Sciatic nerve (tissue), 2 donors: ENCODE measurements at places on chromosomes 1 and 21.

GRCh38 chr21:42837421-42838211 lies 41.7 kb downstream of the WDR4 start:
- DNase-seq: peak; percentile 54

DNA sequence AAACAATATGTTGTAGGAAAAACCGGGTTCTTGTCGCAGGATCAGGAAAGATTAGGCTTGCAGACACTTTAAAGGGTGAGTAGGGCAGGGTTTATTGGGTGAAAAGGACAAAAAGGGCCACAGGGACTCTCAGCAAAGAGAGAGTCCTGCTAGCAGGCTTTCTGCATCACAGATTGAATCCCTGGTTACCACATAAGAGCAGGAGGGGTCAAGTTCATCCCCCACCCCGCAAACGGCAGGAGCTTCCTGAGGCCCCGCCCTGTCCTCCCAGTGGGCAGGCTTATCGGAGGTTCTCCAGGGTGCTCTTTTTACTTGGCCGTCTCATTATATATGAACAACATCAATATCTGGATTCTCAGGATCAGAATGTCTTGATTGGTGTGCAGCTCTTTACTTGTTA lies 47.7 kb downstream of the SYCP1 start:
- DNase-seq: no peak

DNA sequence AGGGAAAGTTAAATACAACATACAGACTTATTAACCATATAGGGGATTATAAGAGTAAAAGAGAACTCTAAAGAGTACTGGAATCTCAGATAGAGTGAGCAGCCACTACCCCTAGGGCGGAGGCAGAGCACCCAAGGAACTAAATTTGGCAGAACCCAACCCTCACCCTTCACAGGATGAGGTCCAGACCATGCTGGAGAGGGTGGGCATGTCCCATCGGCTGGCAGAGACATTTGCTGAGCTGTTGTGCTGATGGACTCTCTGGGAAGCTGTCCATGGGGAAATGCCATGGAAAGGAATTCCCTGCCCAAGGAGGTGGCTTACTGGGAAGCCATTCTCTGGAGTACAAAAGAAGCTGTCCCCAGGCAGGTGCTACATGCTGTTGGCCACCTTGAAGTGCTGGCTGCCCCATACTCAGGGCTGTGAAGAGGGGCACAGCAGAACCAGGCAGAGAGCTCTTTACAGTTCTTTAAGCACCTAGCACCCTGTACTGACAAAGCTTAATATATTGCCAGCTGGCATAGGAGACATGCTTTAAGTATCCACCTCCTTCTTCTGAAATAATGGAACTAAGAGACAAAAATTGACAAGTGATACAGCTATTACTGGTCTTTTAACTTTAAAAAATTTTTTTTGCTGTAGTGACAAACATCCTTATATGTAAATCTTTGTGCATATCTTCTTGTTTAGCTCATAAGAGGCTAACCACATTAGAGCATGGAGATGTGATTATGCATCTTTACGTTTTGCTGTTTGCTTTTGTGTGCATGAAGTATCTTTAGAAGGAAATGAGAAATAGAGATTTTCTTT lies 29.6 kb downstream of the TSNAX start:
- DNase-seq: no peak

- DNase-seq: no peak
Measured at GRCh38 chr1:210478820-210479219, 150.1 kb downstream of the HHAT start.

GRCh38 chr1:8351693-8352470 lies 34.0 kb downstream of the SLC45A1 start:
- no peak for DNase-seq

GRCh38 chr1:112402682-112403643 lies 6.9 kb downstream of the CTTNBP2NL start:
- no peak for DNase-seq

DNA sequence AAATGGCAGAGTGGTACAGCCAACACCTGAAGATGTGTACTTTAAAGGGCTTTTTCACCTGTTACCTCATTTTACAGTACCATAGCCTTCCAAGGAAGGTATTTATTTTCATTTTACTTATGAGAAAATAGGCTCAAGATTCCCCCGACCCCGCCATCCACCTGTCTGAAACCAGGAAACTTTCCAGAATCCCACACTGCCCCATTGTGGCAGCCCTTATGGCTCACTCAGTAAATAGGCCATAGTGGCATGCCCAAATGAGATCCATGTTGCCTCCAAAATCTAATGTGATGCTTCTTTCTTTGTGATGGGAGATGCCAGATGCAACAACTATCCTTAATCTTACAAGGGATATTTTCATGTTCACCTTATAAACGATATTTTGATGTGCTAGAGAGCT lies 97.8 kb downstream of the EBNA1BP2 start:
- DNase-seq: no peak

DNA sequence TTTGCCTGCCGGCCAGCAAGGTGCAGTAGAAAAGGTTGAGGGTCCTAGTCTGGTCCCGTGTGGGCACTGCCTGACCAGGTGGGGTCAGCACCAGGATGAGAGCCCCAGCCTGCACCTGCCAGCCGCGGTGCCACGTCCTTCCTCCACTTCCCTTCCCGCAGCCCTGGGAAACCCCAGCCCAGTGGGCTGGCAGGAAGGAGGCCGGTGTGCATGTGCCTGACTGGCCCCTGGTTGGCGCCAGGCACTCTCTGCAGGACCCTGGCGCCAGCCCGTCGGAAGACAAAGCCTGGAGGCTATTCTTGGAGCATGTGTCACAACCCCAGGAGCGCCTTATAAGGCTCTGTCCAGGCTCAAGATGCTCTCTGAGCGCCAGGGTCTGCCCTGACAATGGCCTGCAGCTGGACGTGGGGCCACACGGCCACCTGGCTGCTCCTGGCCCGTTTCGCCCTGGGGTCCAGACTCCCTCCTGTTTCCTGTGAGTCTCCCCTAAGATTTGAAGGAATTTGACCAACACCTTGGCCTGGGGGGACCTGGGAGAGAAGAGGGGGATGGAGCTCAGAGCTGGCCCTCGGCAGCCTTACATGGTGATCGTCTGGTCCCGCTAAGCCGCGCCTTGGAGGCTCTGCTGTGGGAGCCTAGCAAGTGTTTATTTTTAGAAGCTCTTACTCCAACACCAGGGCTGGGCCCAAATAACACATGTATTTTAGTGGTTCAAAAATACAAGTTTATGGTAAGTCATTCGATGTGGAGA lies 31.9 kb upstream of the POFUT2 start:
- peak; percentile 59 for DNase-seq

DNA sequence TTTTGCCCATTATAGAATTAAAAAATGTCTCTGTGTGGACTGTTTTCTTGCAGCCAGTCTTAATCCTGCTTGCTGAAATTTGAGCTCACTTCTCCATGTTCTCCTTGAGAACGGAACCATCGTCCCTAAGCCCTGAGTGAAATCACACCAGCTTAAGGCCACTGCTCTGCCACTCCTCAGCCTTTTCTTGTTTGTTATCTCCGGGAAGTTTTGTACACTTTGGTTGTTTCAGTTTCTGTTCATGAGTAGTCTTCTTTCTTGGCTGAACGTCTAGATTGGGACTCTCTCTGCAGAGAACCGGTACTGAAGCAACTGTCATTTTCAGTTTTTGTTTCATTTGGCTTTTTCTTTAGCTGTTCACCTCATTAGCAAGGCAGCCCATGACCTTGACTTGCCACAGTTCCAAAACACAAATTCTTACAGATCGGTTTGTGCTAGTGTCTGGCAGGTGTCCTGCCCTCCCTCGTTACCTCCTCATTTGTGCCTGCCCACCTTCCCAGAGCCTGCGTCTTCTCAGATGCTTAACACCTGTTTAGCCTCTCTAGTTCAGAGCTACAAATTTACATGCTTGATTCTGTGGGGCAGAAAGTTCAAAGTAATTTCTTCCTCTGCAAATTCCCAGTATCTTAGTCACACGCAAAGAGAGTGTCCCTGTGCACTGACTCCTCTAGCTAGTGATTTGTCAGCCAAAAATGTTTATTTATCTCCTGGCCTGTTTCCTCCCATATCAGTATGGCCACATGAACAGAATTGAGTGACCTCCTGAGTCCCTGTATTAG lies 12.4 kb downstream of the PSEN2 start:
- no peak for DNase-seq

GRCh38 chr1:34984435-34984792 lies 733 bp downstream of the TMEM35B start:
- DNase-seq: no peak

DNA sequence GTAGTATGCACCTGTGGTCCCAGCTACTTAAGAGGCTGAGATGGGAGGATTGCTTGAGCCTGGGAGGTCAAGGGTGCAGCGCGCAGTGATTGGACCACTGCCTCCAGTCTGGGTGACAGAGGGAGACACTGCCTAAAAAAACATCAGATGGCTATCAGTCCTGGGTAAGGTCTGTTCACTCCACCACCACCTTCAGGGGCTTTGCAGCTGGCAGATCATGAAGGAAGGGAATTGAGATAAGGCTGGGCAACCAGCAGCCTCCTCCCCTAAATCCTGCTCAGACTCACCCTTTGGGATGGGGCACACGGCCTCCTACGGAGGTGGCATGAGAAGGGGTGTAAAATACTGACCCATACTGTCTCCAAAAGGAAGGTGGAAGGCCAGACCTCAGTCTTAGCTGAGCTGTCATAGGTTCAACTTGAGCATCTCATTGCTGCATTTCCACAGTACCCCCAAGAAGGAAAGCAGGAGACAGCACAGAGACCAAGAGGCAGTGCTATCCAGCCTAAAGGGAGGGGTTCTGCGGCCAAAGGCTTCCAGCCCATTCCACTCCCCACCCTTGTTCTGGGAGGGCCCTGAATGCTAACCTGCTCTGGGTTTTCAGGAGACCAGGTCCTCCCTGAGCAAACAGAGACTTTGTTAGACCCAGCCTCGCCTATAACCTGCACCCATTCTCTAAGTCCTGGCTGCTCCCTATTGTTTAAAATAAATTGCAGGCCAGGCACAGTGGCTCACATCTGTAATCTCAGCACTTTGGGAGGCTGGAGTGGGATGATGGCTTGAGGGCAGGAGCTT lies 13.7 kb downstream of the SLC45A3 start:
- DNase-seq: no peak

DNA sequence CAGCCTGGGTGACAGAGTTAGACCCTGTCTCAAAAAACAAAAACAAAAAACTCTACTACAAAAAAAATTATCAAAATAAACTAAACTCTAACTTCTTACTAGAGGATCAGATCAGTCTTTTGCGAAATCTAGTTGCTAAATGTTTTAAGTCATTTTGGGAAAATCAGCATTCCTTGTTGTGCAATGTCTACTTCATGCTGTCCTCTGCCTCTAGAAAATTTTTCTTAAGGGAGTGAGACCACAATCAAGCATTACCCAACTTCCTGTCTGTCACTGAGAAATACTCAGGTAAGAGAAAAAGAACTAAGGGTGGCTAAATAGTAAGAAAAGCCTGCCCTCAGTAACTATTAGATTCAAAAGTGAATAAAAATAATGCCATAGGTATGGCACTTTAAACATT lies 67.2 kb upstream of the FOXD3 start:
- no peak for DNase-seq

DNA sequence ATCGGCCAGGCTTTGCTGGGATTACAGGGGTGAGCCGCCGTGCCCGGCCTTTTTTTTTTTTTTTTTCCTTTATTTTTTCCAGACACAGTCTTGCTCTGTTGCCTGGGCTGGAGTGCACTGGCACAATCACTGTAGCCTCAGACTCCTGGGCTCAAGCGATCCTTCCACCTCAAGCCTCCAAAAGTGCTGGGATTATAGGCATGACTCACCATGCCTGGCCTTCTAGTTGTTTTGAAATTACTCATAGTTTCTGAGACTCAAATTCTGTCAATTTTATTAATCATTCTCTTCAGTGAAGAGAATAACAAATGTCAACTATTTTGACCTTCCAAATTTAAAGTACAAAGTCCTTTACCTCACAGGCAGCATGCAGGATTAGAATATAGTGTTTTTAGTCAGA lies 374.5 kb downstream of the PLA2G4A start:
- no peak for DNase-seq

DNA sequence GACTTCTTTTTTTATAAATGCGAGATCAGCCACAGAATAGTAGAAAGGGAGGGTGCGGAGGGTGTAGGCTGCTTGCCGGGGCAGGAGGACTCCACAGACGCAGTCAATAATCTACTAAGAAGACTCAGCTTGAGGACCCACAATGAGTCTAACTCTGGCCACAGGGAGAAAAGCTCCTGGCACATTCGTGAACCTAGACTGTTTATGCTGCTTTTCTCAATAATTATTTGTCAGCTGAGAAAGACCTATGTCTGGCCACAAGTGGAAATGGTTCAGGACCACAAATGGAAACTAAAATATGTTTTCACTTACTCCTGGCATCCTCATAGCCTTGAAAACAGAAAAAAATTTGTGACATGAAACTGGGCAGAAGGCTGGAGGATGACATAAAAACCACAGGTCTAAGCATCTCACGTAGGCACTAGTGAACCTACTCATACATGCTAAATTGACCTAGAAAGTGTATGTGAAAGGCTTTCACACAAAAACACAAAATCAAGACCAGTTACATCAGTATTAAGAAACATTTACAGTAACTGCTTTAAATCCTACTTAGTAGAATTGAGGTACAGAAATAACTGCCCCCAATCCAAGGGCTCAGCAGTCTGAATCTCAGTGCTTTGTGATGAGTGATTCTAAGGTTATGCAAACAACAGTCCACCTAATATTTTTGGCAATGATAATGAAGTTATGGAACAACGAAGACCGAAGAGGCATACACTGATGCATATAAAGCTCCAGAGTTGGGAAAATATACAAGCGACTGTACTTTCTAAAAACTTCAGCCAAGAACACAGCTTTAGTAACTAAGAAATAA lies 159.5 kb downstream of the SLC45A1 start:
- no peak for DNase-seq

DNA sequence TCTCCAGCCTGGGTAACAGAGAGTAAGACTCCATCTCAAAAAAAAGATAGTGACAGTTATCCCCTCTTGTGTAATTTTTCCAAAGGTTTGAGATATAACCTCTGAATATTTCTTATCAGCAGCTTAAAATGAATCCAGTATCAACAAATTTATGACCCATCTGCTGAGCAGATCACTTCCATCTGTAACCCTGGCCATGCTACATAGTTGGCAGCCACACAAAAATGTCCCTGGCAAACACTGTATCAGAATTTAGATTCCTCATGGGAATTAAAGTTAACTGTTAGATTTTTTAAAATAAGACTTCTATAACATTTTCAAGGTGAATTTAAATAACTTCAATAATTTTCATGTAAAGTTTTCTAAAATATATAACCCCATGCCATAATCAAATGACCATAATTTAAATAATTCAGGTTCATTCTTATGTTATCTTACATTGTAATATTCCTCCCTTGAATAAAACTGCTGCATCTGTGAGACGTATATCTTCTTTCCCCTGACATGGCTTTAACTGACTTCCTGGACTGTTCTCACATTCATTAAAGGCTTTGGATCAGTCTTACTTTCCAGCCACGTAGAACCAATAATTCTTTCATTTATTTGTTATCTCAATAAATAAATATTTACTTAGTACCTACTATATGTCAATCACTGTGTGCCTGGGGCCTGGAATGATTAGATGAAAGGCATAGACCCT lies 5.3 kb upstream of the PRPF38B start:
- no peak for DNase-seq

DNA sequence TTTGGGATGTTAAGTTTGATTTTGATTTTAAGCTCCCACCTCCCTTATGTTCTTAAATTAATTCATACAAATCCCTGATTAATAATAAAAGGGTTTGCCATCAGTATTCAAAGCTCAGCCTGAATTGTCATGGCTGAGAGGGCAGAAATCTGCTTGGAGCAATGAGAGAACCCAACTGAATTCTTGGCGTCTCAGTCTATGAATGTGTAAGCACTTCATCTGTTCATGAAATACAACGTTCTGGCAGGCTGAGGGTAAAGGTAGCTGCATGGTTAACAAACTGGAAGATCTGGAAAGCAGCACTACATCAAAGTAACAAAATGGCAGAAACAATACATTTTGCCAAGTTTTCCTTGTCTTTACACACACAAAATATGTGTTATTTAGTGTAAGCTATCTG lies 95.3 kb downstream of the ACBD6 start:
- DNase-seq: no peak
